Right cardiac atrium (tissue), 5 donors: ENCODE measurements at places on chromosomes 6 and 20. TPM values are rescaled to one million over a fixed set of nuclear protein-coding genes. Genes with fewer than 3 reads are reported as not detected.
A peak's percentile ranks its signal among the peaks of the same experiment; 100 is the strongest.

Gene PREX1
- total RNA-seq, result 13.9 TPM

Gene DEFB119
- total RNA-seq, result not detected

Gene ALDH5A1
- 16.0 TPM for total RNA-seq

Gene AURKA
- total RNA-seq, result 8.2 TPM

Gene ZNF165
- total RNA-seq, result 0.54 TPM

Gene SUPT3H
- total RNA-seq, result 4.1 TPM

Gene FAM184A
- total RNA-seq, result 1.8 TPM

Gene FOXS1
- total RNA-seq, result 3.8 TPM

Gene SNAP25
- 1.9 TPM for total RNA-seq

Gene DLL1
- total RNA-seq, result 28.8 TPM

Gene TUBB2B
- 1.4 TPM for total RNA-seq

Gene DNAH8
- total RNA-seq, result not detected

GRCh38 chr6:137231895-137232294, 12.7 kb upstream of the IFNGR1 start:
- DNase-seq, result no peak

DNA sequence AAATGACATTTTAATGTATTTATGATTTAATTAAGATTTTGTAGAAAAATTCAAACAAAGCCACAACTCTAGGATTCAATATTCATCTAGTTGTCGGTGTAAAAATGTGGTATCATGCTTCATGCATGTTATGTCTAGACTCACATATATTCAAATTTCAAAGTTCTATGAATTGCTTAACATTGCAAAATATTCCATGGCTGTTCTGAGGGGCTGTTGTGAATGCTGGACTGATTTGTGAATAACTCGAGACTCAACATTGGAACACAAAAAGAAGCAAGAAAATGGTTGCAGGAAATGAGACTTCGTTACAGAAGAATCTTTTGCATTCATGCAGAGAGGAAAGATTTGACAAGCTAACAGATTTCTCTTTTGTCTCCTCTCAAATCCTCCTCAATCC, 705.9 kb downstream of the DHX35 start:
- no peak for DNase-seq

DNA sequence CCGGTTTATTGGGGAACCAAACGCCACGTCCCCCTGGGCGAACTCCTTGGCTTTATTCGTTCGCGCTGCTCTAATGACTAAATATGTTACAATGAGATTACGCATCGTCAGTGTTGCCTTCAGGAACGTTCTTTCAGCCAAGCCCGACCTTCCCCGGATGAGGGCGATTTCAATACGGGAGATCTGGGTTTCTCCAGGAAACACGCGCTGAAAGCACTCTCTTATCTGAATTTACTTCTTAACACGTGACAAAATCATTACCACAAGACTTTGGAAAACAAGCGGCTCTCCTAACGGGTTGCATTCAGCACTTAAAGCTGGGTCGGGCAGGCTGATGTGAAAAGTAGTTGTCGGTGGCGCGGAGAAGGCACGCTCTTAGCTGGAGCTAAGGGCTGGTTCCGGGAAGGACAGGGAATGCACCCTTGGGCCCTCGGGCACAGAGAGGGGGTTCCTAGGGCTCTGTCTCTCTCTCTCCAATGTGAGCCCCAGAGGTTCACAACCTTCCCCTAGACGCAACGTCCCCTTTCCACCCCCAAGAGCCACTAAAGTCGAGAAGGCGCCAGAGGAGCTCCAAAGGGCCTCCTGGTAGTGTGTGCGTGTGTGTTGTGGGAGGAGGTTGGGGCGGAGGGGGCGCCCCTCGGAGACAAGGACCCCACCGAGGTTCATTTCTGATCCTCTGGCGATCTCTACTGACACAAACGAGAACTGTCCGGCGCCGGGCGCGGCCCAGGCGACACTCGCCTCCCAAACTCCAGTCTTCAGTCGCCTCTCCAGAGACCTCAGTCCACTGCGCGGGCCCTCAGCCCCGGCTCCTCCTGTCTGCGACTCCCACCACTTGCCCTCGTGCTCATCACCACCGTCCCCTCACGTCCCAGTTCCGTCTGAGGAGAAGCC, 7.1 kb upstream of the NKX2-2 start:
- DNase-seq, result no peak

- DNase-seq, result no peak
Observed at GRCh38 chr20:37353285-37353849, 7.4 kb downstream of the SRC start.

- DNase-seq, result no peak
Observed at GRCh38 chr6:118768904-118769325, 117.5 kb upstream of the CEP85L start.

DNA sequence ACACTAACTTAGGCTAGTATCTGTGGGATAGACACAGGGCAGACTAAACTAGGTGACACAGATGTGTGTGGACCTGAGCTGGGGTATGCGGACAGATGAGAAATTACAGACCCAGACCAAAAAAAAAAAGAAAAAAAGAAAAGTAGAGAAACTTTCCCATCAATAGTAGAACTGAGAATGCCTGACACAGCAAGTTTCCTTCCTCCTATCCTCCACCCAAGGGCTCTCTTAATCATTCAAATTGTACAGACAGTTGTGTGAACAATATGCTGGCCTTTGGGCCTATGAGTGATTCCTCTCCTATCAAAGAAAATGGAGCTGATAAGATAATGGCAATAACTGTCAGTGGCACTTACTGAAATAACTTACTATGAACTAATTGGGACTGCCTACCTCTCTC, 226.7 kb upstream of the PRDM1 start:
- no peak for DNase-seq

- DNase-seq, result peak; percentile 77
Observed at GRCh38 chr6:7176208-7176607, 68.4 kb downstream of the RREB1 start.

DNA sequence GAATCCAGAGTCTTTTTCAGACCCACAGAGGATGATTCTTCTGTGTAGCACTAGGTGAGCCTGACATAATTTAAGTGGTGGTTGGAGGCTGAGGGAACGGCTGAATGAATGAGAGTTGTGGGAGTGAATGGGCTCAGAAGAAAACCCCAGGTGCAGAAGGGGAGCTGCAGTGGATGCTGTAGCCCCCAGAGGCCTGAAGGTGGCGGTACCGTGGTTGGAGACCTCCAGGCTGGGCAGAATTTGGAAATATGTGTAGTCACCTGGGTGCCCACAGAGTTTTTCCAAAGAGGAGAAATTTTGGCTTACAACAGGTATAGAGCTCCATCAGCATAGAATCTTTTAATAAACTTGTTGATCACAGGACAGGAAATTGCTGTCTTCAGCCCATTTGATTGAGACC, 6.5 kb upstream of the RAET1G start:
- no peak for DNase-seq

DNA sequence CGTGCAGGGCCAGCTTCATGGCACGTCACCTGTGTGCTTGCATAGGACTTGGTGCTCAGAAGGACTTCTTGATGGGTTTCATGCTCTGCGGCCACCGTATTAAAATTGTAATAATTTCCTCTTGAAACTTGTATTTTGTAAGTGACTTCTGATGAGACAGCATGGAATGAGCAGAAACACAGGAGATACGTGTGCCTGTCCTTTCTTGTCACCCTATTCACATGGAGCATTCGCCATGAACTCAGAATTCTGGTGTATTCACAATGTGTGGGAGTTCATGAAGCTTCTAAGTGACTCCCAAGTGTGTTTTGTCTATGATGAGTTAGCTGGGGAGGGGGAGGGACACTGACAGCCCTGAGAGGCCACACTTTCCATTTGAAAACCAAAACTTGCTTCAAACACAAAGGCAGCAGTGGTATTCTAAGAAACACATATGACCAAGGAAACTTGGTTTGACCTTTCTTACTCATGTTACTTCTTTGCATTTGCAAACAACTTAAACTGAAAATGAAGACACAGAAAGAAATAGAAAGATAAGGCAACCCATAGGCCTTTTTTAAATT, 92.1 kb upstream of the NEDD9 start:
- no peak for DNase-seq

GRCh38 chr6:127939442-127940066, 38.7 kb upstream of the THEMIS start:
- no peak for DNase-seq

DNA sequence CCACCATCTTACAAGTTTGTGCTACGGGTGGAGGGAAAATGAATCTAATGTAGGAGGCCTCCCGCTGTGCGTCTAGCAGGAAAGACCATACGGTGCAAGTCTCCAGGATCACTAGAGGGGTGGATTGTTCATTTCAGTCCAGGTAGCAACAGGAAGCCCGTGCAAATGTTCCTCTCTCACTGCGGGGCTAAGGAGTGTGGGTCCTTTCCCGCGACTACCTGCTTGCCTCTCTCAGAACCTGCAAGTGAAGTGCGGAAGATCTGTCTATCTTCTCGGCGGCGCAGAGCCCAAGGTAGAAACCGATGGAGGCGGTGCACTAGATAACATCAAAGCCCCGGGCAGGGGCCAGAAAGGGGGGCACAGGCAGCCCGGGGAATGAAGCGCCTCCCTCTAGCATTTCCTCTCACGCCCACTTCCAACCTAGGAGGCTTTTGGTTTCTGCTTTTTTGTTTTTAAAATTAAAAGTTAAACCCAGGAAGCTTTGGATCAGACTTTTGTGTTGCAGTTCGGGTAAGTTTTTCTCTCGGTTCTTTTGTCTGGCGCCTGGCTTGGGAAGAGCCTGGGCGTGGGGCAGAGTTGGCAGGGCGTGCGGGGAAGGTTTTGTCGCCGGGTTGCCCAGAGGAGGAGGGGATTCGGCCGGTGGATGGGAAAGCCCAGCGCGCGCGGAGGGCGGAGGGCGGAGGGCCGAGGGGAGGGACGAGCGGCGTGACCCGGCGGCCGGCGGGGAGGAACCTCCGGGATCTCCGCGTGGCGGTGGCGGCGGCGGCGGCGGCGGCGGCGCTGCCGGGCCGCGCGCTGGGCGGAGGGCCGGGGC, 3.5 kb upstream of the HIVEP1 start:
- DNase-seq, result peak; percentile 95

DNA sequence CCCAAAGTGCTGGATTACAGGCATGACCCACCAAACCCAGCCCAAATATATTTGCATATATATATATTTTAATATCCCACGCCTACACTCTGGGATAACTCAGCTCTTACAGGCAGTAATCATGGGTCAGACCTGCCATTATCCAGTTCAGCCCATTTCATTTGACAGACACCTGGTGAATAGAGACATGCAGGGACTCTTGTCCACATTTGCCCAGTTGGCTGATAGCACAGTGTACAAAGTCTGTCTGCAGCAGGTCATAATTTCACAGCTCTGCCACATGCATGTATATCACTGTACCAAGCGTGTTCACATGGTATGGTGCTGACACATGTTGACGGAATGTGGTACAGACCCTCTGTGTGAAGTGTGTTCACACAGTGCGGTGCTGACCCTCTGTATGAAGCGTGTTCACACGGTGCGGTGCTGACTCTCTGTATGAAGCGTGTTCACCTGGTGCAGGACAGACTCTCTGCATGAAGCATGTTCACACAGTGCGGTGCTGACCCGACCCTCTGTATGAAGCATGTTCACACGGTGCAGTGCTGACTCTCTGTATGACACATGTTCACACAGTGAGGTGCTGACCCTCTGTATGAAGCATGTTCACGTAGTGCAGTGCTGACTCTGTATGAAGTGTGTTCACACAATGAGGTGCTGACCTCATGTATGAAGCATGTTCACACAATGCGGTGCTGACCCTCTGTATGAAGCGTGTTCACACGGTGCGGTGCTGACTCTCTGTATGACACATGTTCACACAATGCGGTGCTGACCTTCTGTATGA, 10.3 kb upstream of the SERPINB1 start:
- no peak for DNase-seq

DNA sequence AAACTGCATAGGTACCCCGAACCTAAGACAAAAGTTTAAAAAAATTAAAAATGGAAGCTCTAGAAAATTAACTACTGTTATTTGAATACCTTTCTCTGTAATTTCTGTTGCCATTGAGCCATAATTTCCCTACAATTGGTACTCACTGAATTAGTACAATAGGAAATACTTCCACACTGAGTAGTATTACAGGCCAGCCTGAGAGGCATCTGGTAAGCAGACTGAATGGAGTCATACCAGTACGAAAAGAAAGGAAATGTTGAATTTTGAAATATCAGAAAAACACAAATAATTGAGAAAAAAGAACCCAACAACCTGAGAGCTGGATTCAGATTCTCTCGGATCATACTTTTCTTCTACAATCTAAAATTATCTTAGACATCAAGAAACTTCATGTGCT, 791.3 kb downstream of the TENT5A start:
- no peak for DNase-seq

- DNase-seq, result no peak
Observed at GRCh38 chr6:80186082-80186481, 79.6 kb downstream of the BCKDHB start.

GRCh38 chr6:121800047-121800446, 364.6 kb downstream of the GJA1 start:
- no peak for DNase-seq

- DNase-seq, result no peak
Observed at GRCh38 chr6:13242590-13242989, 85.7 kb downstream of the TBC1D7 start.

GRCh38 chr6:167207527-167207926, 49.7 kb upstream of the GPR31 start:
- DNase-seq, result no peak

DNA sequence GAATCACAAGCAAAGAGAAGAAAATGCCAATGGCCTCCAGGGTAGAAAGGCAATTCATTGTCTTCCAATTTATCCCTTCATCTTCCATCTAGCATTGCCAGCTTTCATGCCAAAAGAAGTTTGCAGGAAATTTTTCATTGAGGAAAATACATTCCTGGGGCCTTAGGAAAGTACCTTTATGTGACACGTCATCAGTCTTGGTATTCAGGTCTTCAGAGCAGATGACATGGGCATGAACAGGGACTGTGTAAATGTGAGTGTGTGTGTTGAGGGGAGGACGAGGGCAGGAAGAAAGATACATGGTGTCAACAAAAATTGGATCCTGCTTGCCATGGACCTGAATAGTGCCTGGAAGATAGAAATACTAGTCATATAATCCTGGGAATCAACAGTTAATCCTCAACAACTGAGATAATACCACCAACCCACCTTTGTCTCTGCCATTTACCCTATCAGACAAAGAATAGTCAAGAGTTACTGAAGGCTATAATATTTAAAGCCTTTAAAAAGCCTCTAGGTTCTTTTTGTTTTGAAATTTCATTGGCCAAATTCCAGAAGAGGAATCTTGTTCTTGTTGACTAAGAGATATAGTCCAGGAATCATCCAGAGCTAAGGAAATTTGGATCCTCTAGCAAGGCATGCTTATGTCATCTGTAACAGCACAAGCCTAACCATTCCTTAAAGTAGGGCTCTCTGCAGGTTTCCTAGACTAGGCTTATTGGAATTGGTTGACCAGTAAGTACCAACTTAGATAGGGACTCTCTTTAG, 405.8 kb upstream of the SASH1 start:
- DNase-seq, result no peak

DNA sequence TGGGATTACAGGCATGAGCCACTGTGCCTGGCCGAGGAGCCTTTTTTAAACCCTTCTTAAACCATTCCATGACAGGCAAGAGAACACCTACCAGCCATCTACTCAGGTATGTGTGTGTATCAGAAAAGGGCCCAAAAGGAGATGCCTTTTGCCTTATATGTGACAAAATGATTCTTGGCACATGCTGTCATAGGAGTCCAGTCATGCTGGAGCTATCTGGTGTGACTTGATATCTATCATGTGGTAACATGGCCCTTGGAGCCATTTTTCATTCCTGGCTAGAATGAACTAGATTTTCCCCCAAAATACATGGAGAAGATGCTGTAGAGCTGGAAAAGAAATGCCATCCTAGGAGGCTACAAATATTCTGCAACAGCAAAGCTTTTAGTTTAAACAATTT, 129.1 kb downstream of the DST start:
- DNase-seq, result no peak

- DNase-seq, result no peak
Observed at GRCh38 chr6:90074161-90074850, 180.0 kb downstream of the GJA10 start.

GRCh38 chr20:37359331-37359730, 13.4 kb downstream of the SRC start:
- no peak for DNase-seq
